Stimulated activated CD8-positive, alpha-beta memory T cell treated with anti-CD3 and anti-CD28 coated beads, Interleukin-15, amount 100 ng/mL, for 24 hours (primary cell): ENCODE measurements at places on chromosomes 7 and 10.

DNA sequence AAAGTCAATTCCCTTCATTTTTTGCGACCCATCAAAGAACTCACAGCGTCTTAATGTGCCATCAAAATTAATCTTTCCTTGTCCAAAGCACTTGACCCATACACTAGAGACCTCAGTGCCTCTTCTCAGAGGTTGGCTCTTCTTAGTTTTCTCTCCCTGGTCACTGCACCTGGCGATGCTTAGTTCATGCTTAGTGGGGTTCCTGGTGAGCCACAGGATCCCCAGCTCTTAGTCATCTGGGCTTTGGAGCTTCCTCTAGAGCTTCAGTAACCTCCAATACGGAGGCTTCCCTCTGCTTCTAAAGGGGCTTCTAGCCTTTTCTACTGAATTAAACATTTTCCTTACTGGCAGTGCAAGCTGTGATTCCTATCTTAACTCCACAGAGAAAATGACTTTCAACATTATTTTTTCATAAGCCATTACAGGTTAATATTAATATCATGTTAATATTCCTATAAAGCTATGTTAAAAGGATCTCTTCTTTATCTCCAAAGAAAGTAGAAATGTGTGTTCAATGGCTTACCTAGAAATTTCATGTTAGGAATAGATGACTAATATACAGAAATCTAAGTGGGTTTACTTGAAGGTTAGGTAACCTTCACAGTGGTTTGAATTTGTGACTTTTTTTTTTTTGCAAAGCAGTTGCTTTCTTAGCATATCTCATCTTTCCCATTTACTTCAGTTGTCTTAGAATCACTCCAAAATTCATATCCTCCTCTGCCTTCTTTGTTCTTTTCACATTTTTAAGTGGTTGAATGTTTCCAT, 295.2 kb downstream of the CAMK1D start:
- no peak for DNase-seq

- DNase-seq: no peak
Observed at GRCh38 chr7:89073776-89074175, 278.2 kb upstream of the TEX47 start.

DNA sequence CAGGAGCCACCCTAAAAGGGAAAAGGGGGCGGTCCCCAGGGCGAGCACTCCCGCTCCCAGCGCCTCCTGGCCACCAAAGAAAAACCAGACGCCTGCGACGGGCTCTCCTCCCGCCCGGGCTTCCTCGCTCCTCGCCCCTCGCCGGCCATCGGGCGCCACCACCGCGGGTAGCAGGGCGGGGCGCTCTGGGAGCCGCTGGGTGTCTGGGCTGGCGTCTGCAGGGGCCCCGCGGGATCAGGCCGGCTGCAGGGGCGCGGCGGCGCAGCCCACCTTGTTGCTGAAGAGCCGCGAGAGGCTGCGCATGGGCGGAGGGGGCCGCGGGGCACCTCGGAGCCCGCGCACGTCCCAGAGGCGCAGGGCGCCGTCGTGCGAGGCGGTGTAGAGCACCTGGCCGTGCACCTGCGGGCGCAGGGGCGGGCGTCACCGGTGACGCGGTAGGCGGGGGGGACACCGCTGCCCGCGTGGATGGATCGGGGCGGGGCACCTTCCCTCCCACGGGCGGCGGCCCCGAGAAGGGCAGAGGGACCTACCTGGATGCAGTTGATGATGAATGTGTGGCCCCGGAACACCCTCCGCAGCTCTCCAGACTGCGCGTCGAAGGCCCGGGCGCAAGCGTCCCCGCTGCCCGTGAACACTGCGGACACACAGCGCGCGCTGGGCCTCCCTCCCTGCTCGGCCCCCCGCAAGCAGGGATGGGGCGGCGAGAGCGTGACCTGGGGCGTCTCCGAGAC, 28.3 kb downstream of the WDR86 start:
- DNase-seq: no peak

GRCh38 chr7:18241543-18242231, 214.0 kb upstream of the PRPS1L1 start:
- DNase-seq: no peak

DNA sequence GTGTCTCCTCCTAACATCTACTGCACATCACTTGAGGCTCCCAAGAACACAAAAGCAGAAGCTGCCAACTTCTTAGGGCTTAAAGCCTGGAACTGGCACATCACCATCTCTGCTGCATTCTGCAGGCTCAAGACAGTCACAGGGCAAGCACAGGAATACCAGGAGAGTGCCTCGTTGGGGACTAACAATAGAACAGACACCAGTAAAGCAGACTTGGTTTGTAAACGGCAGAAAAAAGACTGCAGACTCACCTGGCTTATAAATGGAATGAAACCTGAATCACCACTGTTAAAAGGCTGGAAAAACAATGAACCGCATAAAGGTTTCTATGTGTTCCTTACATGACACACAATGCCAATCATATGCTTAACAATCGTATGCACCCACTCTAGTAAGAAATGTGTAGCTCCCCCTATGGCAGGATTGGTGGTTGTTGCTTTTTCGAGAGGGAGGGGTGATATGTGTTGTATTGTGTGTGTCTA, 12.8 kb downstream of the RHEB start:
- DNase-seq: no peak

DNA sequence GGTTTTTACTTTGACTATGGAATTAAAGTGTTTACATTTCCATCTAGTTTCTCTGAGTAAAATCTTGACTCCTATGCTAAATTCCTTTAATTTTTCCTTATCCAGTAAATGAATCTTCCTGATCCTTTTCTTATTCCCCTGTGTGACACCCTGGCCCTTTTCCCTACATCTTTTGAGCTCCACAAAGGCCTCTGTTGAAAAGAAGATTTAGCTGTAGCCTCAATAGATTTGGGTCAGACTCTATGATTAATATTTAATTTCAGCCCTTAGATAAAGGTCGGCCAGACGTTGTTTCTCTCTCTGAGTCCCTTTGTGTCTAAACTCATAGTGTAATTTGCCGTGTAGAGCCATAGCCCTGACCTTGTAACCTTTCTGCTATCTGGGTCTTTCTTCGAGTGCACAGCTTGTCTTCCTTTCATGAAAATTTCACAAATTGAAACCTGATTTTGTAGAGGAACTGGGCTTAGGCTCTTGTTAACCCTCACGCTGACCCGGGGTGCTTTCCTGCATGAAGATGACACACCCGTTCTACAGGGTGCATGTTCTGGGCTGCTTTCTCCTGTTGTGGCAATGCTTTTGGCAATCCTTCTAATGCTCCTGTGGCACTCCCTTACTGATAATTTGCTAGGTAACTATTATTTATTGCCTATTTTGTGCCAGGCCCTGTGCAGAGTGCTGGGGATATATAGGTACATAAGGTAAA, 21.2 kb downstream of the LSMEM1 start:
- DNase-seq: no peak

- no peak for DNase-seq
Observed at GRCh38 chr7:55280031-55280454, 85.1 kb upstream of the LANCL2 start.

DNA sequence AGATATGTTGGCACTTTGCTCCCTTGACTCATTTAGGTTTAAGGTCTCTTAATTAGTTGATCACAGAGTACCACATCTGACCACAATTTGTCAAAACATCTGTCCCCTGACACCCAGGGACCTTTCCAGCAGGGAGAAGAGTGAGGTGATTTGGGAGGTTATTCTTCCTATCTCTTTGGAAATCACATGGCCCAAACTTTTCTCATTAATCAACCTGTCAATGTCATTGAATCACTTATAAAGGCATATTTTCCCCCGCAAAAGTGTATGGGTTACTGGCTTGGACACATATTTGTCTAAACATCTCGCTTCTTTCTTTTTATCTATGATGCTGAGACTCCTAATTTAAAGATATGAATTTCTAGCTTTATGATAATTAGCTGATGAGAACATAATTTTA, 92.4 kb upstream of the RPA3 start:
- no peak for DNase-seq

DNA sequence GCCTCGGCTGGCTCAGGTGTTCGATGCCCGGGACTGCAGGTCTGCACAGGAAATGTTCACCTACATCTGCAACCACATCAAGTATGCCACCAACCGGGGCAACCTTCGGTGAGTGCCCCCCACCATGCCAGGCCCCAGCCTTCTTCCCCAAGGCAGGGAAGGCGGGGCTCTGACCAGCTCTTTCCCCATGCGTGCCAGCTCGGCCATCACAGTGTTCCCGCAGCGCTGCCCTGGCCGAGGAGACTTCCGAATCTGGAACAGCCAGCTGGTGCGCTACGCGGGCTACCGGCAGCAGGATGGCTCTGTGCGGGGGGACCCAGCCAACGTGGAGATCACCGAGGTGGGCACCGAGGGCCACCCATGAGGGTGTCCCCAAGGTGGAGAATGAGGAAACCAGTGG, 7.5 kb downstream of the NOS3 start:
- DNase-seq: no peak

GRCh38 chr10:103576862-103577261, 83.4 kb downstream of the NEURL1 start:
- DNase-seq: no peak

- no peak for DNase-seq
Observed at GRCh38 chr10:10544890-10545289, 472.8 kb upstream of the CELF2 start.

DNA sequence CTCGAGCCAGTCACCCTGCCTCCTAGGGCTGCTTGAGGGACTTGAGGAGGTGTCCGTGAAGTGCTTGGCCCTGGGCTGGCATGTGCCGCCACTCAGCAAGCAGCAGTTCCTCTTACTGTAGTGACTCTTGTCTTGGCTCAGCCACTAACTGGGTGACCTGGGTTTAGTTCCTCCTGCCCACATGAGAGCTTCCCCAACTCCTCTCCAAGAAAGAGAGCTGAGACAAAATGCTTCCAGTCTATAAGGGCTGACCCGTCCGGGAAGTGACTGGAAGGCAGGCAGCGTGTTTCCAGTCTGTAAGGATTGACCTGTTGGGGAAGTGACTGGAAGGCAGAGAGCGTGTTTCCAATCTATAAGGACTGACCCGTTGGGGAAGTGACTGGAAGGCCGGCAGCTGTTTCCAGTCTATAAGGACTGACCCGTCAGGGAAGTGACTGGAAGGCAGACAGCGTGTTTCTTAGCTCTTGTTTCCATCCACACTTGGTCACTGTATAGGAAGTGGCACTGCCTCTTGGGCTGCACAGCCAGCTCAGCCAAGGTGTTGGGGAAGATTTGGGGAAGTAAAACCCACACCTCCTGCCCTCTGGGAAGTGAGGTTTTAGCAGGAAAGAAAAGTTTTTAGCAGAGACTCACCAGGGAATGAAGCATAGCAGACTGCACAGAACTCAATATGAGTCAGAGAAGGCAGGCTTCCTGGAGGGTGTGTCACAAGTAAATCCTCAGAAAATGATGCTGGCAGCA, 53.3 kb upstream of the PPIF start:
- no peak for DNase-seq

DNA sequence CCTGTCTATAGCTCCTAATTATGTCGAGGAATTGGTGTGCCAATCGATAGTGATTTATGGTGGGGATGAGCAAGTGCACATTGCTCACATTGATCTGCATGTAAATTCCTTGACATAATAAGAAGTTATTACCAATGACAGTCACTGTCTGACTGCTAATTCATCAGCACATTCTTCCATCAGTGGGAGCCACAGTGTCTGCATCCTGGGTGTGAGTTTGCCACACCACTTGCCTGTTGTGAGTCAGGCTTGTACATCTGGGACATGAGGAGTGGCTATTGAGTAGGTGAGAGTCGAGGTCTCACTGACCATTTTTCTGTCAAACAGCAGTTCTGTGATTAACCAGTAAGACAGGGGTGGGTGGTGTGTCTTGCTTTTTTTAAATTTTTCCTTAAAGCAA, 263.4 kb downstream of the LRMDA start:
- DNase-seq: no peak

- no peak for DNase-seq
Observed at GRCh38 chr10:128530301-128530700, 404.1 kb upstream of the MKI67 start.

DNA sequence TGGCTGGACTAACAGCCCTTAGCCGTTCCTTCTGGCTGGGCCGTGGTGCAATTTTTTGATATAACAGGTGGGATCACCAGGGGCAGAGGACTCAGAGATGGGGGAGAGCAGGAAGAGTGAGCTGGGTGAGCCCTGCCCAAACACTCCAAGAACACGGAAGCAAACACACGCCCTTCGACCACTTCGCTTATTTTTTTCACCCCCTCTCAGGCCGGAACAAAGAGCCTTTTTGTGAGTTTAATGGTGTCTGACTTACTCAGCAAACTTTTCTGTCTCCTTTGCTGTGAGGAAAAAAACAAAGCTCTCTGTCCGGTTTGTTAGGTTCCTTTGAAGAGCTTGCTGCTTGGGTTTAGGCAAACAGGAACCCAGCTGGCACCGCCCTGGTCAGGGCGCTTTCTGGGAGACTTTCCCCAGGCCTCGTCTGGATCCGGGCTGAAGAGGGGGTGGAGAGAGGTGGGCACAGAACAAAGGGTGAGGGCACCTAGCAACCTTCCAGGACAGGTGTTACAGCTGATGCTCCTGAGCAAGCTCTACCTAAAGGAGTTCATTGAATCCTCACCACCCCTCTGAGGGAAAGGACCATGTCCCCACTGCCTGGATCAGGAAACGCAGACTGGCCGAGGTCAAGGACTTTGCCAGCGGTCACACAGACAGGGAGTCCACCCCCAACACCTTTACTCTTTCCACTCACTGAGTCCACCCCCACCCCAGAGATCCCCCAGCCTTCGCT, 23.3 kb downstream of the CALML3 start:
- no peak for DNase-seq

GRCh38 chr10:47081264-47081663, 170.0 kb downstream of the PTPN20 start:
- DNase-seq: no peak

DNA sequence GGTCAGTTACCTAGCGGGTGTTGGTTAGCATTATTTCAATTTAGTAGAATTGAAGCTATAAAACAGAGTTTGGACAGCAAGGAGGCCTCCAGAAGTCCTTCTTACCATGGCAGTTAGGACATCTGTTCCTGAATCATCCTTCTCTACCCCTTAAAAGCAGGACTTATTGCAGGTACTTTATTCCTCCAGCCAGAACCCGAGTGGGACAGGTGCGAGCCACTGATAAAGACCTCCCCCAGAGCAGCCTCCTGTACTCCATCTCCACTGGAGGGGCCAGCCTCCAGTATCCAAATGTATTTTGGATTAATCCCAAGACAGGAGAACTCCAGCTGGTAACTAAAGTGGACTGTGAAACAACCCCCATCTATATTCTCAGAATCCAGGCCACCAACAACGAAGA, 54.6 kb downstream of the CDHR3 start:
- DNase-seq: no peak

- no peak for DNase-seq
Observed at GRCh38 chr10:131928248-131929095, 27.7 kb downstream of the PPP2R2D start.

GRCh38 chr10:11270135-11270857, 252.6 kb downstream of the CELF2 start:
- peak; percentile 46 for DNase-seq

GRCh38 chr7:132402751-132403245, 173.5 kb downstream of the PLXNA4 start:
- DNase-seq: no peak

GRCh38 chr7:45978010-45978681, 57.1 kb upstream of the IGFBP3 start:
- no peak for DNase-seq
